ENCODE measurements at places on chromosomes 1 and 21. TPM values are rescaled to one million over a fixed set of nuclear protein-coding genes. Genes with fewer than 3 reads are reported as not detected.

Gene PTPN7
- polyA plus RNA-seq = not detected

Gene RCSD1
- polyA plus RNA-seq = 0.03 TPM

Gene CLDN8
- 0.07 TPM for polyA plus RNA-seq

Gene NVL
- polyA plus RNA-seq = 25.4 TPM

Gene SYNC
- polyA plus RNA-seq = 12.0 TPM

Gene TSPEAR
- not detected for polyA plus RNA-seq

Gene UBE4B
- polyA plus RNA-seq = 8.7 TPM

Gene UBXN10
- polyA plus RNA-seq = 0.06 TPM

Gene KCNJ15
- 71.6 TPM for polyA plus RNA-seq

Gene PPOX
- 12.2 TPM for polyA plus RNA-seq

Gene LCK
- 0.16 TPM for polyA plus RNA-seq

Gene IGSF5
- polyA plus RNA-seq = not detected

Gene DMRTA2
- 0.01 TPM for polyA plus RNA-seq

Gene USP21
- polyA plus RNA-seq = 9.8 TPM

Gene FCRL5
- polyA plus RNA-seq = 0.03 TPM

Gene AGPAT3
- polyA plus RNA-seq = 21.7 TPM

Gene WDR64
- not detected for polyA plus RNA-seq

Gene LCE3D
- polyA plus RNA-seq = 9.1 TPM

Gene TAS1R3
- 0.08 TPM for polyA plus RNA-seq

Gene FAM78B
- polyA plus RNA-seq = 0.11 TPM

Gene GSTM3
- 115 TPM for polyA plus RNA-seq

Gene ITLN1
- polyA plus RNA-seq = not detected

Gene CASP9
- 4.4 TPM for polyA plus RNA-seq

Gene CTH
- polyA plus RNA-seq = 5.0 TPM

Gene TMPRSS2
- not detected for polyA plus RNA-seq

Gene PACC1
- 12.7 TPM for polyA plus RNA-seq

Gene SYCP1
- not detected for polyA plus RNA-seq

Gene UBE2U
- not detected for polyA plus RNA-seq

Gene RAB42
- 0.17 TPM for polyA plus RNA-seq

Gene RASAL2
- 27.2 TPM for polyA plus RNA-seq

Gene SLC22A15
- 9.3 TPM for polyA plus RNA-seq

Gene MXRA8
- polyA plus RNA-seq = 0.14 TPM

Gene CLIC6
- not detected for polyA plus RNA-seq

Gene ALX3
- polyA plus RNA-seq = not detected

Gene TRAF5
- 2.1 TPM for polyA plus RNA-seq

Gene DIO1
- not detected for polyA plus RNA-seq

Gene B3GALT5
- polyA plus RNA-seq = not detected

Gene NTRK1
- 0.05 TPM for polyA plus RNA-seq

Gene ARL8A
- 58.6 TPM for polyA plus RNA-seq

Gene SPRR2F
- polyA plus RNA-seq = not detected

Gene ACBD3
- polyA plus RNA-seq = 32.0 TPM

Gene LCE2A
- 0.12 TPM for polyA plus RNA-seq

Data from keratinocyte (primary cell).